ENCODE measurements at places on chromosomes 1 and 21.

- no peak for DNase-seq
Observed at GRCh38 chr1:113252166-113252565, 138.1 kb upstream of the MAGI3 start.

GRCh38 chr21:31780944-31781343, 49.0 kb upstream of the SCAF4 start:
- no peak for DNase-seq

DNA sequence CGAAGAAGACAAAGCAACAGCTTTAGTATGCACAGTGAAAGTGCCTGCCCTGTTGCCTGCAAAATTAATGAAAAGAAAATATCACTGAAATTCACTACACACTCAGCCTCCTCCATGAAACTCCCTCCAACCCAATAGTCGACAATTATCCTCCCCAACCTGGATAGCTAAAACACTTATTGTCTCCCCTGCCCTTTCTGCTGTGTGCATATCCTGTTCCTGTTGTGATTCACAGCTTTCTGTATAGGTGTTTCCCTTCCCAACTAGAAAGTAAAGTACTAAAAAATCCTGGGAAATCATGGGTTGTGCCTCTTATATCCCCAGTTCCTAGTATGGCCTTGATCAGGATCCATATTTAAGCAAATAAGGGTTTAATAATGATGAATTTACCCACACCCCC, 412.1 kb downstream of the LTN1 start:
- DNase-seq = no peak

GRCh38 chr1:65764052-65764451, 28.6 kb upstream of the PDE4B start:
- DNase-seq = no peak

DNA sequence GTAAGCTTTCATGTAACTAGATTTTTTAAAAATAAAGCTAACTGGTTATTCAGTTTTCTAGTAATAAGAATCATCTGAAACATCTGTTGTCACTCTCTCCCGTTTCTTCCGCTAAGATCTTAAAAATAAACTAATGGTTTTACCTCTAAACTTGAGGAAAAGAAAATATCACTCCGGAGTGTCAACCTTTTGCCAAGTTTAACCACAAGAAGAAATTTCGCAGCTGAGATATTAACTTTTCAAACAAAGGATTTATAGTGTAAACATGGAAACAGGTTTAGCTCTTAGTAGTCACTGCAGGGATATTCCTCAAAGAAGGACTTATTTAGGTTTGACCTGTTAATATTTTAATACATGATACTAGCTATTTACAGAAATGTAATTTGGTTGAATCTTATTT, 954.9 kb downstream of the ADGRL2 start:
- no peak for DNase-seq

- DNase-seq = no peak
Observed at GRCh38 chr21:33244082-33244778, 14.5 kb downstream of the IFNAR2 start.

GRCh38 chr1:10620776-10621175, 146.0 kb downstream of the PEX14 start:
- DNase-seq = no peak

GRCh38 chr21:14523234-14523633, 22.9 kb downstream of the SAMSN1 start:
- no peak for DNase-seq

Data from fibroblast of the aortic adventitia (primary cell).